Stimulated activated CD8-positive, alpha-beta memory T cell treated with anti-CD3 and anti-CD28 coated beads, Interleukin-7, amount 100 ng/mL, for 1 hour (primary cell): ENCODE measurements at places on chromosomes 7 and 10.

GRCh38 chr10:71690094-71690720 lies 29.4 kb downstream of the C10orf105 start:
- no peak for DNase-seq

DNA sequence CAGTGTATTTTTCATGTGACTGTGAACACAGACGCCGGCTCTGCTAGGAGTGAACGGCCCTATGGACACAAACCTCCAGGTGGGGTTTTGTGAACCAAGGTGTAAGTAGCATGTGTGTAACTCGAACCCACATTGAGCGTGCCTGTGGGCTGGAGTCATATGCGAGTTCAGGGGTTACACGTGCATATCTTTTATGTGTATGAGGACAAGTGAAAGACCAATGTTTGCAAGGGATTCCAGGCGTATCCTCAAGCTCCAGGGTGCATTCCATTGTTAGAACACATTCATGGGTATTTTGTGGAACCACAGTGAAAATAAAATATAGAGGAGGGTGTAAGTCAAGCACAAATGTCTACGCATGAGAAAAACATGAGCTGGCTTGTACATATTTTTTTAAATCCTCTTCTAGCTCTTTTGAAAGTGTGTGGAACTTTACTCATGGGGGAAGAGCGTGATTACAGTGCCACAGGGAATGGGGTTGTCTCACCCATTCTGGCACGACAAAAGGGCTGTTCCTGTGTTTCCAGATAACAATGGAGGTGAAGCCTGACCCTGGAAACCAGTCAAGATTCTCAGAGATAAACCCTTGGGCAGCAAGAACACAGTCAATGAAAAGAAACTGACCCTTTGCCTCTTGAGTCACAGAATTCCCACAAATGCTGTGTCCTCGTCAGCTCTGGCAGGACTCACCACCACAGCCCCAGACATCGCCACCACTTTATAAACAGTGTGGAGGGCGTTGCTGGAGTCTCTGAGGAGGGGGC lies 37.0 kb upstream of the GOT1 start:
- no peak for DNase-seq

DNA sequence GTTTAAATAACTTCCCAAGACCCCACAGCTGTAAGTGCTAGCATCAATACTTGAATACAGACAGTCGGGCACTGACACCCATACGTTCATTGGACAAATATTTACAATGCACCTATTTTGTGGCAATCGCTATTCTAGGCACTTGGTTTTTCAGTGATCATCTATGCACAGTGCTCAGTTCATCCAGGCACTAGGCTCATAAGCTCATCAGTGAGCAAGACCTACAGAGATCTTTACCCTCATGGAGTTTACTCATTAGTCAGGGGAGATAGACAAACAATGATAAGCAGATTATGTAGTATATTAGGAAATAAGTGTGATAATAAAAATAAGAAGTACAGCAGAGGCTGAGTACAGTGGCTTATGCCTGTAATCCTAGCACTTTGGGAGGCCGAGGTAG lies 7.6 kb upstream of the DHTKD1 start:
- no peak for DNase-seq

DNA sequence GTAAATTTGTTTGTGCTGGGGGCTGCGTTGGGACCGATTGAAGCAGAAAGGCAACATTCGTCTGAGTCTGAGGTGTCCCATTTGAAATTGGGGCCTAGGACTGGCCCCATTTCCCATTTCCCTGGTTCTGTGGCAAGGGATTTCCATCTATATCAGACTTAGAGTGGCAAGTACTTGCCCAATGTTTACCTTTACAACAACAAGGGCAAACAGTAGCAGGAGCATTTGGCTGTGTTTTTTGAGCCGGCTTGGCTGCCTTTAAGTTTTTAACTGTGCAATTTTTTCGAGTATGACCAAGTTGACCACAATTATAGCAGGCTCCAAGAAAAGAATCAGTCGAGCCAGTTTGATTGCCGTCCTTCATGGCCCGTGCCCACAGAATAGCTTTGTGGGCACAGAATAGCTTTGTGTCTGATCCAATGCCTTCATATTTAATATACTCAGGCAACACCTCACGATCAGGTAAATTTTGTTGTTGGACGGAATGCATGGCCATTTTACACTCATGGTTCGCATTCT lies 4.7 kb upstream of the CYP17A1 start:
- DNase-seq, result no peak
